ENCODE measurements at places on chromosomes 3 and 15.

- no peak for DNase-seq
Observed at GRCh38 chr3:46097691-46098241, 70.5 kb upstream of the XCR1 start.

DNA sequence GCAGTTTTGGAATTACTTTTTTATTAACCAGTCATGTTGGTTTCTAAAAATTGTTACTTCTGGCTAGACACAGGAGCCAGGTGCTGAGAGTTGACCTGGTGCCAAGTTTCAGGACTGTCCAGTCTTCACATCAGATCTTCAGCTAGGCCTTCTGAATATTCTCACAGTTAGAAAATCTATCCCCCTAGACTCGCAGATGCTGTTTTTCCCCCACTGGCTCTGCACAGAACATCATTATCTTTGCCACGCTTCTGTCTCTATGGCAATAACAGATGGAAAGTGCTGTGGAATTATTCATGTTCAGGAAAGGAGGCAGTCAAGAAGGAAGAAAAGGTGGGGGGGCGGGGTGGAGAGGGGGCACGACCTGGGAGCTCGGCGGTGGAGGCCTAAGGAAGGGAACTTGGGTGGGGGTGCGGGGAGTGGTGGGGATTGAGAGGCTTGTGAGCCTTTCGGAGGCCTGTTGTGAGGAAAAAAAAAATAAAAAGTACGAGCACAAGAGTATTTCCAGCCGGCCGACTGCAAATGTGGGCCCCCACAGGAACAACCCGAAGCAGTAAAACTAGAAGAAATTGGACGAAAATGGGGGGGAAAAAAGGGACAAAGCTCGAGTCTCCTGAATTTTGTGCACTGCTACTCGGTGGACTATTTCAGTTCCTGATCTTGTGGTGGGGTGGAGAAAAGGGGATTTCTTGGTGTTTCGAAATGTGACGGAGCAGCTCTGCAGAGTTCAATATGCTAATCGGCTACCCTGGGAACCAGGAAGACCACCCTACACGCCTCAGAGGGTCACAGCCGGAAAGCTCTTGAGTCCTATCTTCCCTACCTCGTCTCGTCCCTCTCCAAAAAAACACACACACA is 1.5 kb upstream of the SKIL start:
- no peak for DNase-seq

- DNase-seq: no peak
Observed at GRCh38 chr15:46778876-46779275, 938.4 kb upstream of the SEMA6D start.

DNA sequence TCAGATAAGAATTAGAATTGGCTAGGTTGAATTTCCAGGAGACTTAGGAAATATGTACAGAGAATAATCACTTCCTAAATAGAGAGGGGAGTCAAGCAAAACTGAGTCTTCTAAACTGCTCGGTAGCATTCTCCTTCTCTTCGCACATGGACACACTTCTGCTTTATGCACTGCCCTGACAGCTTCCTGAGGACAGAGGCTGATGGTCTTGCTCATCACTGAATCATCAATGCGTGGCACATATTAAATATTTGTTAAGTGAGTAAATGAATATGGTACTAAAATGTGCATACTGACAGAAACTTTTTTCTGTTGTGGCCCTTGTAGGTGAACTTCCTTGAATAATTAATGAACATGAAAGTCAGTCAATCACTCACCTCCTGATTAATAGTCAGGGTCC is 315.5 kb downstream of the FHIT start:
- no peak for DNase-seq

GRCh38 chr3:133055339-133055738 is 17.1 kb downstream of the TMEM108 start:
- DNase-seq: no peak

DNA sequence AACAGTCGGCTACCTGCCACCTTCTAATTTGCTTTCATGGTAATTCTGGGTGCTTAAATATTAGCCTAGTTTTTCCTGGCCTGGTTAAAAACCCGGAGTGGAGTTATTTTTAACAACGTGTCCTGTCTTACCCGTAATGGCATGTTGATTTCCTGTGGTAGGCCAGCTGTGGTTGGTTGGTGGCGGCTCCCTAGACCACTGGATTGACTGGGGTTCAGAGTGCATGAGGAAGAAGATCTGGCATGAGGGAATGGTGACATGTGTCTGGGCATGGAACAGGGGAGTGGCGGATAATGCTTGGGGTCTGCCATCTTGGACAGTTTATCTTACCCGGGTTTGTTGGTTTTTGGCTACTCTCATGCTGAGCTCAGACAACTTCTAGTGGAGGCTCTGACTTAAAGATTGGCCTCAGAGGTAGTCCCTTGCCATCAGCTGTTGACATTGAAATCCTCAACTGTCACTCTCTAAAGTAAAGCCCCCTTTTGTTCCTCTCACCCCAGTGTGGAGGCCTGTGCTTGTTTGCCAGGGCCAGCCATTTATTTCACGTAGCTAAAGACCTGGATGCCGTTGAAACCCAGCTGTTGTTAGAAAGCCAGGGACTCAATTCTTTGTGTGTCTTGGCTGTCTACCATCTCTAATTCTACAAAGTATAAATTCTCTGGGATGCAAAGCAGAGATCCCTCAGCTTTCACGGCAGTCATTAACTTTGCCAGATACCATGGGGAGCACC is 81.6 kb downstream of the DNASE1L3 start:
- no peak for DNase-seq

GRCh38 chr3:9743548-9743947 is 6.2 kb upstream of the OGG1 start:
- DNase-seq: no peak

DNA sequence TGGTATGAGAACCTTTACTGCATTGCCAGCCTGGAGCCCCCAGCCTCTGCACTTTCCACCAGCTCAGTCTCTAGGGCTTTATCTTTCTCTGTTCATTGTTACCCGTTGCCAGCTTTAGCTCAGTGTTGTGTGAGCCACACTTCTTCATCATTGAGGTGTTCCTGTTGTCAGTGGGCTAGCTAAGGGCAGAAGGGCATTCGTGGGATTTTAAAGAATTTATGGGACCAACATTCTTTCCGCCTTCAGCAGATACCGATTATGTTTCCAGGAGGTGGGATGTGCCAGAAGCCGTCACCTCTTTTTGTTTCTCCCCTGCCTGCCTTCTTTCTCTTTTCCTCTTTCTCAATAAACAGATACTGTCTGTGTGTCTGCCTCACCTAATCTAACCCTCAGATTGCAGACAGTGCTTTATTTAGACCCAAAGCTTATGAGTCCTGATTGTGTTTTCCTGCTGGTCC is 64.5 kb downstream of the PGPEP1L start:
- DNase-seq: no peak

DNA sequence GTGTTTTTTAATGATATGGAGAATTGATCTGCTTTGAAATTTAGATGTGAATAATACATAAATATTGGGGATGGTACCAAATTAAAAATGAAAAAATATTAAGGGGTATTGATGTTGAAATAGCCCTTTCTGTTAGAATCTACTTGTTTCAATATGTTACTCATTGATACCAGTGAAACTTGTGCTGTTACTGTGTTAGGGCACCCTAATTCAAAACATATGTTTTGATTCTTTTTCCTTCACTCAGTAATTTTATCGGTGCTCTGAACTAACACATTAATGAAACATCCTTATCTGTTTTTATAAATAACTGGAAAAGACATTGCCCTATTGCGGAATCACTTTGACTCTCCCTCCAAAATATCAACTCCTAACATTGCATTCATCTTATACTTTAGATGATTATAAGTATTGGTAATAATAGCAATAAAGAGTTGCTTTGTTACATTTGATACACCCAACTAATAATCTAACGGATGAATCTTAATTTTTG is 52.0 kb upstream of the CCNB2 start:
- no peak for DNase-seq

DNA sequence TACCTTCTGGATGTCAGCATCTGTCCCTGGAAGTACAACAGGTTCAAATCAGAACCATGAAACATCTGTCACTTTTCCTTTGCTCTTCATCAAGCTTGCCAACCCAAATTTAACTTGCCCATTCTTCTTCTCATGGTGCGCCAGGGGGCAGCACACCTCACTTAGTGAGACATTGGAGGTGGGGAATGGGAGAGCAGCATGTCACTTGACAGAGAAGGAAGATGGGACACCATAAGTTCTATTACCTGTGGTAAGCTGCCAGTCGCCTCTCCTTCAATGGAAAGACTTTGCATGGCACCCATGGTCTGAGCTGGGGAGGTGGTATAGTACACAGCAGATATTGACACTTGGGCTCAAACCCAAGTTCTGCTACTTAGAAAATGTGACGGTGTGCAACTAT is 2.9 kb downstream of the SCN5A start:
- DNase-seq: no peak

GRCh38 chr3:171187706-171188290 is 161.3 kb upstream of the SLC2A2 start:
- no peak for DNase-seq

DNA sequence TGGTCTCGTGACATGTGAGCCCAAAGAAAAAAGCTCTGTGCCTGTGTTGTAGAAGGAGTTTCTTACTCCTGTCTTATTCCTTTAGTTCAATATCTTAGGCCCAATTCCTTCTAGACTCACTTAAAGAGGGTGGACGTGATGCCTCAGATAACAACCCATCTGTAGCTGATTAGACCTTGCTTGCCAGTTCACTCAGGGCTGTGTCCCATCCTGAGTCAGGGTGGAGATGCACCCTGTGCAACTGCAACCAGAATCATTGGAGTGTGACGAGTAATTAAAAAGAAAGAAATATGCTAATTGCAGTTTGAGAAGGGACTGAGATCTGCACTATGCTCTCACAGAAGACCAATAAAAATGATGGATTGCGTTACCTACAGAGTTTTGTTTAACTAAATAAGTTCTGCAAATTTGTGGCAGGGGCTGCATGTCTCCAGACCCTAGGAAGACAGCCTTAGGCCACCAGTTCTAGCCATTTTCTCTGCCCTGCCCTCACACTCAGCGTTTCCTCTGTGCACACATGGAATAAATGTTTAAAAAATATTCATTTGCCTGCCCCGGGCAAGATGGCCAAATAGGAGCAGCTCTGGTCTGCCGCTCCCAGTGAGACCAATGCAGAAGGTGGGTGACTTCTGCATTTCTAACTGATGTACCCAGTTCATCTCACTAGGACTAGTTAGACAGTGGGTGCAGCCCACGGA is 83.0 kb downstream of the MOBP start:
- no peak for DNase-seq

GRCh38 chr15:69992348-69992747 is 105.4 kb downstream of the TLE3 start:
- DNase-seq: no peak

GRCh38 chr15:77633913-77634265 is 1.2 kb upstream of the LINGO1 start:
- no peak for DNase-seq

DNA sequence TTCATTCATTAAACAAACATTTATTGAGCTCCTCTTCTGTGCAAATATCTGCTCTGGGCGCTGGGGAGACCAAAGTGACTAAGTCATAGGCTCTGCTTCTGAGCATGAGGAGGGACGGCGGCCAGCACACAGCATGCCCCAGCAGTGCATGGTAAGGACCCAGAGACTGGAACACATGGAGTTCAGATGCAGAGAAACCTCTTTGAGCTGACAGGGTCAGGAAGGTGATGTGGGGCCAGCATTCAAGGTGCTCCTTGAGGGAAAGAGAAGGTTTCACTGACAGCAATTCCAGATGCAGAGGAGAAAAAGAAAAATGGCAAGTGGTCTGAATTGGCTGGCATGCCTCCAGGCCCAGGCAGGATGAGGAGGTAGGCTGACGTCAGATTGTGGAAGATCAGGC is 234.5 kb downstream of the UACA start:
- no peak for DNase-seq

- no peak for DNase-seq
Observed at GRCh38 chr15:97694456-97694855, 266.0 kb upstream of the ARRDC4 start.

- DNase-seq: no peak
Observed at GRCh38 chr15:70316059-70316600, 218.4 kb upstream of the TLE3 start.

- DNase-seq: no peak
Observed at GRCh38 chr3:45487508-45487907, 99.1 kb downstream of the LARS2 start.

GRCh38 chr15:99613887-99614647 is 48.3 kb downstream of the MEF2A start:
- DNase-seq: no peak

- no peak for DNase-seq
Observed at GRCh38 chr3:196652961-196653795, 13.7 kb downstream of the NRROS start.

DNA sequence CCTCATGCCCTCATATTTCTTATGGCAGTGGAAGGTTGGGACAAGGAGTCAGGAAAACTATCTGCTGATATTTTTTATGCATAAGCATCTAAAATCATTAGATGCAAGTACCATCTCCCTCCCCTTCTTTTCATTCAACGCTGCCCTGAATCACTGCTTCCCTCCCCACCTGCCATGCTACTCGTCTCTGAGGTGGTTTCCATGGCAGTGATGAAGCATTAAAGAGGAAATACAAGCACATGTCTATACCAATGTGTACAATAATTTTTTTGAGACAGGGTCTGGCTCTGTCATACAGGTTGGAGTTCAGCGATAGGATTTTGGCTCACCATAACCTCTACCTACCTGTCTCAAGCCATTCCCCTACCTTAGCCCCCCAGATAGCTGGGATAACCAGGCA is 67.5 kb upstream of the SETMAR start:
- no peak for DNase-seq

GRCh38 chr15:32721596-32721995 is 3.8 kb downstream of the GREM1 start:
- DNase-seq: no peak

DNA sequence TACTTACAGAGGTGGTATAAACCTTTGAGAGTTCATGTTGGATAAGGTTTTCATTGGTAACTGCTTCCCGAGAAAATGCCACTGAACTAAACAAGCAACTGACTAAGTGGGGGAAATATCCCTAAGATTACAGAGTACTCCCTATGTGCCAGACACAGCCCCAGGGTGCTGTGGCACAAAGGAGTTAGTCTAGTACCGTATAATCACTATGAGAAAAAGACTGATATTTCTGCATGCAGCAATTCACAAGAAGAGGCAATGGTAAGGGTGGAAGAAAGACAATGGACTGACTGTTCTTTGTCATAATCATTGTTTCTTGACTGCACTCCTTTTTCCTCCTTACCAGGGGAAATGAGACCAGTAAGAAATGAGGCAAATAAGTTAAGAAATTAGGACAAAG is 20.0 kb upstream of the SLC25A26 start:
- no peak for DNase-seq

DNA sequence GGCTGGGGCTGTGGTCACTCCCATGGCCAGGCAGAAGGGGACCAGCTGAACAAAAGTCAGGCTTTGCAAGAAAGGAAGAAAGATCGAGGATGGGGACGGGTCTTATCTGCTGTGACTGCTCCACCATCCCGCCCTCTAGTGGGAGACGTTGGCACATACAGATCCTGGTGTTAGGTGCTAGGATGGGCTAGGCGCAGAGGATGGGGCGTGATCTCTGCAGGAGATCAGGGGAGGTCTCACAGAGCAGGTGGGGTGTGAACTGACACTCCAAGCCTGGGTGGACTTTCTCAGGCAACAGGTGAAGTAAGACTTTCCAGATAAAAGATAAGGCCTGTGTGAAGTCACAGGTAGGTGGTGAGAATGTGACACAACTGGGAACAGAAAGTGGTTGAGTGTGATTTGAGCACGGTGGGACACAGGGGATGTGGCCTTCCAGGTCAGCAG is 141.9 kb upstream of the SMAD3 start:
- DNase-seq: no peak

Data from stimulated activated CD8-positive, alpha-beta memory T cell treated with anti-CD3 and anti-CD28 coated beads, Interleukin-4, amount 100 ng/mL, for 1 hour (primary cell).